CD8-positive, alpha-beta T cell (primary cell): ENCODE measurements at places on chromosomes 7 and 10.

- no peak for DNase-seq
Observed at GRCh38 chr10:69786791-69787190, 14.9 kb upstream of the COL13A1 start.

DNA sequence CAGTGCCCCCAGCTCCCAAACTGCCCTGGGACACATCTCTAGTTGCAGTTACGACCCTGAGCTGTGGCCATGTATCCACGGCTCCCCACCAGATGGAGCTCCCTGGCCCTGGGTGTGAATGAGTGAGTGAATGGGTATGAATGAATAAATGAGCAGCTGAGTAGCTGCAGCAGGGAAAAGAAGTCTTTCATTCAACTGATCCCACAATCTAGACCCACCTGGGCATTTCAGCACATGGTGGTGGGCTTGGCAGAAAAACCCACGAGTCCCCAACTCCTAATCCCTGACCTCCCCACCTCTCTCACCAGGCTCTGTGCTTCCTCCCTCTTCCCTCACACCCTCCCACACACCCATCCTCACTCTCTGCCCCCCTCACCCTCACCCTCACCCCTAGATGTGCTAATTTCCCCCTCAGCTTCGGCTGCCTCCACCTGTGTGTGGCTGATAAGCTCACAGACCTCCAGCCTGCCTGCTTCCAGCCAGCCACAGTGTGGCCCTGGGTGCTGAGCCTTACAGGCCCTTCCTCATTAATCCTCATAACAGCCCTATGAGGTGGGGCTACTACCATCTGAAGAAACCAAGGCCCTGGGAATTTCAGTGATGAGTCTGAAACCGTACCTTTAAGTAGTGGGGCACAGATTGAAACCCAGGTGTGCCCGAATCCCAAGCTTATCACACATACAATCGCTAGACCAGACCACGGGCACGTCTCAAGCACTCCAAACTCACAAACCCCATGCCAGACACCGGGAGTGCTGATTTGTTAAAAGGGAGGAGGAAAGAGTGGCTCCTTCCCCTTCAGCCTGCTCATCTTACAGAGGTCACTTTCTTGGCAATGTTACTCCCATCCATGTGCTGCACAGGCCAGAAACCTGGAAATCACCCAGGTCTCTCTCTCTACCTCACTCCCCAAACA lies 2.2 kb upstream of the ATP6V1F start:
- DNase-seq = no peak

- no peak for DNase-seq
Observed at GRCh38 chr7:42774436-42774835, 137.4 kb downstream of the C7orf25 start.

GRCh38 chr10:29671228-29671780 lies 36.5 kb upstream of the SVIL start:
- no peak for DNase-seq

DNA sequence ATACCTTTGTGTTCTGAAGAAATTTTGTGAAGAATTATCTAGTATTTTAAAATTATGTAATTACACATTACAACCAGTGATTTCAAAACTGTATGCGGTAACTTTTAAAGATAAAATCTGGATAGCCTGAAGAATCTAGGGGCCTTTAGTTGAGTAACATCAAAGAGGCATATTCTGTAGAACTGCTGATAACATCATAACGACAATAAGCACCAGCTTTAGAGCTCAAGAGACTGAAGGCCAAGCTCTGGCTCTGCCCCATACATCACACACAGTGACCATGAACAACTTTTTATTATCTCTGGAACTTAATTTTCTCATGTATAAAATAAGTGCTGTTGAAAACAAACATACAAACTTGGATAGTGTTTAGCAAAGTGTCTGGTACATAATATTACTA lies 121.1 kb upstream of the RHOBTB1 start:
- no peak for DNase-seq

DNA sequence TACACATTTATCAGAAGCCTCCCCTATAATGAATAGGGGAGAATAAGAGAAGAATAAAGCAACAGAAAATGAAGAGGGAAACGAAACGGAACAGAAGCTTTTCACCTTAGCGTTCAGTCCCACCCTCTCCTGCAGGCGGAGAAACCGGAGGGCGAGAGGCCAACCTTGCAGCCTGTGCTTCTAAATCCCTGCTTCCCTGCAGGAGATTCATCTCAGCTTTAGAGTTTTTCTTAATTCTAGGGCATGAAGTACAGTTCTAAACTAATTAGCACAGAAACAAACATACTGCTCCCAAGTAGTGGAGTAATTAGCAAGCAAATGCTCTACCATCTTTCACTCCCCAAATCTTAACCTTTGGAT lies 107.2 kb downstream of the CUBN start:
- DNase-seq = no peak

GRCh38 chr7:102279537-102280400 lies 6.9 kb upstream of the SH2B2 start:
- peak; percentile 34 for DNase-seq

- no peak for DNase-seq
Observed at GRCh38 chr10:18159557-18159956, 19.3 kb downstream of the CACNB2 start.

DNA sequence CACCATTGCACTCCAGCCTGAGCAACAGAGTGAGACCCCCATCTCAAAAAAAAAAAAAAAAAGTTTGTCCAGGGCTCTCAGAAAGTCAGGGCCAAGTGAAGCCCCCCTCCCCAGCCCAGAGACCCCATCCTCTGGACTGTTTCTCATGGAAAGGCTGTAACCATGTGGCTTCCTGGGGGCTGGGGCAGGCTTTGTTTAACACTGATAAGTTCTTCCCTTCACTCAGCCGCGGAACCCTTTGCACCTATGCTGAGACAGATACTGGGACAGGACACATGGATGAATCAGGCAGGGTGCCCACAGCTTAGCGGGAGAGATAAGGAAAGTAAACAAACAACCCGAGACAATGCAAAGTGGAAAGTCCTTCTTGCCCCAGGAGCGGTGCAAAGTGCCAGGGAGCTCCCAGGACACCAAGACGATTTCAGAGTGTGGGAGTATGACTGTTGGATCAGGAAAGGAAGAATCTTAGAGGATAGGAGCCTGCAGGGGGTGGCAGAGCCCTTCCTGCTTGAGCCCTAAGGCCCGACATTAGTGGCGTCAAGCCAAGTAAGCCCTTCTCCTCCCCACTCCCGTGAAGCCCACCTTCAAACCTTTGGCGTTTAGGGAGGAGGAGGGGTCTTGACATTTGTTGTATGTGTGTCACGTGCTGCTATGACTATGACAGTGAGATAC lies 11.6 kb downstream of the MLXIPL start:
- no peak for DNase-seq

DNA sequence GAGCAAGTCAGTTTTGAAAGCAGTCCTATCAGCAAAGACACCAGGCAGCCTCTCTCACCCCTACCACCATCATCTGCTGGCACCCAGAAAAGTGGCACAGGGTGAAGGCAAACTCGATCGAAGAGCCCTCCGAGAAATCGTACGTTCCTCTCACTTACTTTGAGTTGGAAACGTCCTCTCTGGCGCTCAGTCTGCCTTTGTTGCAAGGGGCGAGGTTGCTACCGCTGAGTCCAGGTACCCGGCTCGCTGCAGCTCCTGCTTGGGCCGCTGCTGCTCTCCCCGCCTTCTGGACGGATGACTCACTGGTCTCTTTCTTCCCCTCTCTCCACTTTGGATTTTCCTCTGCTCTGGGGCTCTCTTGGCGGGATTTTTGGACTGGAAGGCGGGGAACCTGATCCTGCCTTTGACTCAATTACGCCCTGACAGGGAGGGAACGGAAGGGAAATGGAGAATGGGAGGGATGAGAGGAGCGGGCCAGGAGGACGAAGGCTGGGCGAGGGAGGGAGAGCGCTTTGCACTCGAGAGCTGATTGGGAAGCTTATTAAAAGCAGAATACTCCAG lies at the start of gene PTN:
TSS of gene PTN (minus strand) at position 453 of the 561 bp plus-strand sequence. CDS start 88,760 bp downstream, outside the sequence.
- DNase-seq = no peak

DNA sequence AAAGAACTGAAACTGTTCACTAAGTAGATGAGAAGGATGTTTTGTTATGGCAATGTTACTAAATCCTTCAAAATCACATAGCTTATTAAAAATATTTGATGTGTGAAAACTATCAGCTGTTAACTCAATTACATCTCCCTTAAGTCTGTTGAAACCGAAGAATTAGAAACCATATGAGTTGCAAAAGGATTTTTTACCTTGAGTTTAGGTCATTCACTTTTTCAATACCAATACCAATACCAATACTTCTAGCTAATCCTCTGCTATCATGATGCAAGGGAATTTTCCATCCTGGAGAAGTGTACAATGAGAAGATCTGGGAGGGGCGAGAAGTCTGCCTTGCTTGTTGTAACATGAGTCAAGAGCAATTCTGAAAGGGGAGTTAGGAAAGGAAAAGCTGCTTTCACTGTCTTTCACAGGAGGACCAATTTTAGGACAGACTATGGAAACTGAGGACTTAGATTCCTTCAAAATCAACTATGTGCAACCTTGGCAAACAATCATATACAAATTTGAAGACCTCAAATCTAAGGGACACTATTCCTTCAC lies 199.7 kb downstream of the IMMP2L start:
- DNase-seq = no peak

GRCh38 chr10:58723966-58724365 lies 211.3 kb downstream of the BICC1 start:
- no peak for DNase-seq

- DNase-seq = peak; percentile 48
Observed at GRCh38 chr10:110859206-110859972, 12.3 kb upstream of the PDCD4 start.

DNA sequence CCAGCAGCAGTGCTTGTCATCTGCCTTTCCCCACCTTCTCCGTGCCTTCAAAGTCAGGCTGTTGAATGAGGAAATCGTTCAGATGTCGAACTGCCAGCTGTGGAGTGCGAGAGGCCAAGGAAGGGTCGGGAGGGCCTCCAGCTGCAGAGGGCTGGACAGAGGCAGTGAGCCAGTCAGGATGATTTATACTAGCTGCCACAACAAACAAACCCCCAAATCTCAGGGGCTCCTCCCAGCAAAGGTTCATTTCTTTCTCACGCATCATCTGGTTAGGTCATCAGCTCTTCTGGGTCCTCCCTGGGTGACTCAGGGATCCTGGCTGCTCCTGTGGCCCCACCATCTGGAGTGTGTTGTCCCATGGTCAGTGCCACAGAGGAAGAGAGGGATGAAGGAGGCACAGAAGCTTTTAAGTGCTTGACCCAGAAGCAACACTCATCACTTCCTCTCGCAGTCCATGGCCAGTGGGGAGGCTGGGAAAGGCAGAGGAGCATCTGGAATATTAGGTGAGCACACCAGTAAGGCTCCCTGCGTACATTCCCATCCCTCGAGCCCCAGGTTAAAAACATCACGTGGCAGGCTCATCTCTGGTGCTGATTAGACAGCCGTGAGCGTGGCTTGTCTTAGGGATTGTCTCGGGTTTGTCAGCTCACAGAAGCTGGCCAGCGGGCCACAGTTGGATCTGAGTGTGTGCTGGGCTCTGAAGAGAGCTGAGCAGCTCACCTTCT lies 140.7 kb downstream of the RGS10 start:
- no peak for DNase-seq

DNA sequence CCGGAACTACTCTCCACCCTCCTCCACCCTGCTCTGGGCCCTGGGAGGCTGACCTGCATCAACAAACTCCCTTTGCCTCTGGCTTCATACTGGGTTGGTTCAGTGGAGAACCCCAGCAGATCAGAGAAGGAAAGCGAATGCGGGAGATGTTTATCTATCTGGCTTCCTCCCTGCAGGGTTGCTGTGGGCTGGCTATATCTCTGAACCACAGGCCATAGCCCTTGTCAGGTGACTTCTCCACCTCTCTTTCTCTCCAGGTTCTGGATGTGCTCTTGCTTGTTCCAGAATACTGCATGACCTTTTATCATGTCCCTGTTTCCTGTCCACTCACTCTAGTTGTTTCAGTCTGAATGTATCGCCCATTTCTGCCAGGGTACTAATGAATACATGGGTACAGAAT lies 51.7 kb upstream of the IFRD1 start:
- peak; percentile 38 for DNase-seq

DNA sequence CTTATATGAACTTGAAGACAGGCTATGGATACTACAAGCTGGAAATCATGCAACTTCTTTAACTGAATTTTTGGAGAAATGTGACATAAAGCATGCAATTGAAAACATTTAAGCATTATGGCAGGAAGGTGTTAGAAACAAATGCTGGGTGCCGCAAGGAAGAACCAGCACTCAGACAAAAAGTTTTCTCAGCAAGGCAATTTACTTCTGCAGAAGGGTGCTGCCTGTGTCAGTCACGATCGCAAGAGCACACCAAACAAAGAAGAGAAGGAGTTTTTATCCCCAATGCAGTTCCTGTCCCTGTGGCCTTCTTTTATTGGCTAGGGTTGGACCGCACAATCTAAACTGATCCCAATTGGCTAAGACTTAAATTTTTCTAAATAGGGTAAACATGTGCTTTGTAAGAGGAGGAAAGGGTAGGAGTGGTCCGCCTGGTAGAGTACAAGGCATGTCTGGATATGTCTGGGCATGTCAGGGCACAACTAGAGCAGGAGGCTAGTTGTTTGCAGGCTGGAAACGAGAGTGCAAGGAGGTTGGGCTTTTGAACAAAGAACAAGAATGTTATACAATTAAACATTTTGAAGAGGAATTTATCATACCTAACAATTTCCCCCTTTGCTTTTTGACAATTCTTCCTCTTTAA lies 109.6 kb upstream of the FAM3C start:
- no peak for DNase-seq

DNA sequence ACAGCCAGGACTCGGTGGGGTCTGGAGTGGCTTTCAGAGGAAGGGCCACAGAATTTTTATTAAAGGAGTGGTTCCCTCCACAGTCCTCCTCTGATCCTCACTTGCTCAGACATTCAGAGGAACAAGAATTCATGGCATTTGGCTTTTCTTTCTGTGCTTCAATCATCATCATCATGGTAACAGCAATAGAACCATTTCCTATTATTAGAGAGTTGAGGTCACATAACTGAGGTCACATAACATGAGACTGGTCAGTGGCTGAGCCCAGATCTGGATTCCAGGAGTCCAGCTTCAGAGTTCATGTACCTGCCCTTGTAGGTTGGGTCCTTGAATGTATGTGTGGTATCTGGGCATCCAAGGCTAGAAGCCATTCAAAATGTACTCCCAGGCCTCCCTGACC lies 177.3 kb upstream of the GRB10 start:
- DNase-seq = no peak

DNA sequence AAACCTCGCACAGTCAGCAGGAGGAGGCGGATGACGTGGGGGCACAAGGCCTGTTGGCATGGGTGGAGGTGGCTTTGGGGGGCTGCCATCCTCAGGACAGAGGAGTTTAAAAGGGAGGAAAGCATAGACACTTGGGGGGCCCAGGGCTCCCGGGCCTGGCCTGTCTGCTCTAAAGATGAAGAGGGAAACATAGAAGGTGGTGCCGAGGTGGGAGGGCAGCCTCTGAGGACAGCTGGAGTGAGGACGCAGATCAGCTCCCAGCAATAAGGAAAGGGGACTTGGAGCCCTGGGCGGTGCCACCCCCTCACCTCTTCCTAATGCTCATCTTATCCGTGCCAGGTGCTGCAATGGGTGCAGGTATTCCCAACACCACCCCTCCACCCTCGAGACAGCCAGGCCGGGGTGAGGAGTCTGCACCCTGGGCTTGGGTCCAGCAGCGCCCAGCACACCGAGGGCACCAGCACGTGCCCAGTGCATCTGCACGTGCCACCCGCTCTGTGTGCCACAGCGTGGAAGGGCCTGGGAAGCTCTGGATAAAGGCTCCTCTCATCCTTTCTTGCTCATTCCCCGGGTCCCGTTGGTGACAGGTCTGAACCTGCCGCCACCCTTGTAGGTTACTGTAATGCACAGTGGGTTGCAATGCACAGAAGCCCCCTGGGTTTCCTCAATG lies 566.0 kb upstream of the FOXK1 start:
- DNase-seq = no peak
